RWPE2 (cell line): ENCODE measurements at places on chromosomes 13 and 19.

DNA sequence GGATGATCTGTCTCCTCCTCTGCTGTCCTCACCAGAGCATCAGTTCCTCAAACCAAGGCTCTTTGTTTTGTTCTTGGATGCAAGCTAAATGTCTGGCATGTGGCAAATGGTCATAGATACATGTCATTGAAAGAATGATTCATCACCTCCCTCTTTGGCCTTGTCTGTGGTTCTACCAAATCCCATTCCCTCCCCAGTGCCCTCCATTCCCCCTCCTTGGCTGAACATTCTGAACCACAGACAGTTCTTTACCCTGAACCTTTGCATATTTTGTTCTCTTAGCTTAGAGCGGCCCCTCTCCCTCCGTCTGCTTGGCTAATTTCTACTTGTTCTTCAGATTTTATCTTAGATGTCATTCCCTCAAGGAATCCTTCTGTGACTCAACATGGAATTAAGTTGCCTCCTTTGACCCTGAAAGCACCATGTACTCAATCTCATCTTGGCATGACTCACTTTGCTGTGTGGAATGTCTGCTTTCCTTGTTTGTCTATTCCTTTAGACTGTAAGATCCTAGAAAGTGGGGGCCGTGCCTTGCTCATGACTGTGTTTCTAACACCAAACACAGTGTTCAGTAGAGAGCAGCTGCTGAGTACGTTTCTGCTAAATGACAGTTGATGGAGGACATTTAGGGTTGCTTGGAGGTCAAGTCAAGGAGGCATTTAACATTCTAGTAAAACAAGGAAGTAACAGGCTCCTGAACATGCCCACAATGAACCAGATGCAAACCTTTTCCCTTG, 8.1 kb downstream of the ALOX5AP start:
- DNase-seq: peak; percentile 83

- no peak for DNase-seq
These were observed 174.7 kb downstream of the DLEU7 start for GRCh38 chr13:50668691-50669271.

DNA sequence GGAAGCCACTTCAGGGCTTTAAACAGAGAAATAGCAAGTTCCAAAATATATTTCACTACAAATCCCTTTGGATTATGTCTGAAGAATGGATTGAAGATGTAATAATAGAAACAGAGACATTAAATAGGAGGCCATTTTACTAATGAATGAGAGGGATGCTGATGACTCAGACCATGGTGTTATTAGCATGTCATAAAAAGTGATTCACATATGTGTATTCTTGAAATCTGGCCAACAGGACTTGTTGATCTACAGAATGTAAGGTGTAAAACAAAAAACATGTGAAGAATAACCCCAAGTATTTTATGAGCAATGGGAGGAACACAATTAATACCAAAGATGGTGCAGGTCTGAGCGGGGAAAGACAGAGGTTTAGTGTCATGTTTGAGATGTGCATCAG, 873.7 kb downstream of the SLITRK5 start:
- no peak for DNase-seq

GRCh38 chr13:61684976-61685681, 269.5 kb upstream of the PCDH20 start:
- no peak for DNase-seq
